ENCODE measurements at places on chromosomes 3 and 15. TPM values are rescaled to one million over a fixed set of nuclear protein-coding genes. Genes with fewer than 3 reads are reported as not detected.

GOLGA8J gene
- total RNA-seq = not detected

SKOR1 gene
- total RNA-seq = under 0.01 TPM

GAP43 gene
- under 0.01 TPM for total RNA-seq

DPH3 gene
- total RNA-seq = 14.6 TPM

NR1I2 gene
- total RNA-seq = not detected

CYP8B1 gene
- not detected for total RNA-seq

PSMD6 gene
- total RNA-seq = 53.0 TPM

TLR9 gene
- under 0.01 TPM for total RNA-seq

MAP2K1 gene
- 21.0 TPM for total RNA-seq

CDHR4 gene
- not detected for total RNA-seq

GOLGA8G gene
- total RNA-seq = not detected

SERINC4 gene
- total RNA-seq = not detected

All from pericardium fibroblast (primary cell).